ENCODE measurements at places on chromosomes 6 and 20.

DNA sequence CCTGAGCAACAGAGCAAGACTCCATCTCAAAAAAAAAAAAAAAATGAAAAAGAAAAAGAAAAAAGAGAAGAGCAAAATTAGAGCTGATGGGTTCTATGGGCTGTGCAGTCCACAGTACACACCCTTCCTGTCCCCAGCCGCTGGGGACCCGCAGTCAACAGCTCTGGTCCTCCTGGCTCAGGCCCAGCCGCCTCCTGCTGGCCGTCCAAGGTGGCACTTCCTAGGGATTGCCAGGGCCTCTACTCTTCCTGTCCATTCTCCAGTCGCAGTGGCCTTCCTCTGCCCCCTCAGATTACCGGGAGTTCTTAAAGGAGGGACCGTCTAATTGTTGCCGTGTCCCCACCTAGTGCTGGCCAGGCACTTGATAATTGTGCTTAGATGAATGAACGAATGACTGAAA lies 41.7 kb downstream of the TMEM242 start:
- H3K4me3 ChIP-seq, result no peak overlapping the region
- H3K36me3 ChIP-seq, result no peaks in the 10 kb centered on the region
- no peak overlapping the region for H3K27ac ChIP-seq
- DNase-seq, result peak; percentile 65

DNA sequence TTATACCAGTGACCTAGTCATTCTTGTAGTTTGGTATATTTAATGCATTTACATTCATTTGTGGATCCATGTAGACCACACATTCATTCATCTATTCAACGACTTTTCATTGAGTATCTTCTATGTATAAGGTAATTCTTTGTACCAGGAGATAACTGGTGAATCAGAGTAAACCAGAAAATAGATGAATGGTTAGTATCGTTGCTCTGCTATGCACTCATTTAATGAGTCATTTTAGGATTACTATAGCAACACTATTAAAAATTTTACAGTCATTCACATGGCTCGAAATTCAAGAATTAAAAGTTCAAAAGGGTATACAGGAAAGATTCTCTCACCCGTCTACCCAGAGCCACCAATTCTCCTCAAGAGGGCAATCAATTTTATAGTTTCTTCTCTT lies 26.8 kb downstream of the DOK5 start:
- no peaks in the 10 kb centered on the region for H3K4me1 ChIP-seq
- H3K27ac ChIP-seq, result no peak overlapping the region
- no peaks in the 10 kb centered on the region for H3K36me3 ChIP-seq
- no peaks in the 10 kb centered on the region for H3K27me3 ChIP-seq
- DNase-seq, result no peak

- H3K36me3 ChIP-seq, result no peaks in the 10 kb centered on the region
- no peaks in the 10 kb centered on the region for H3K4me1 ChIP-seq
- no peaks in the 10 kb centered on the region for H3K27me3 ChIP-seq
- DNase-seq, result no peak
- no peak overlapping the region for H3K4me3 ChIP-seq
Measured at GRCh38 chr20:3998998-3999397, 16.4 kb downstream of the RNF24 start.

- no peak for DNase-seq
- no peaks in the 10 kb centered on the region for H3K27me3 ChIP-seq
- H3K27ac ChIP-seq, result no peak overlapping the region
- H3K4me1 ChIP-seq, result no peaks in the 10 kb centered on the region
- H3K4me3 ChIP-seq, result no peak overlapping the region
Measured at GRCh38 chr6:134550604-134551003, 232.7 kb upstream of the SGK1 start.

DNA sequence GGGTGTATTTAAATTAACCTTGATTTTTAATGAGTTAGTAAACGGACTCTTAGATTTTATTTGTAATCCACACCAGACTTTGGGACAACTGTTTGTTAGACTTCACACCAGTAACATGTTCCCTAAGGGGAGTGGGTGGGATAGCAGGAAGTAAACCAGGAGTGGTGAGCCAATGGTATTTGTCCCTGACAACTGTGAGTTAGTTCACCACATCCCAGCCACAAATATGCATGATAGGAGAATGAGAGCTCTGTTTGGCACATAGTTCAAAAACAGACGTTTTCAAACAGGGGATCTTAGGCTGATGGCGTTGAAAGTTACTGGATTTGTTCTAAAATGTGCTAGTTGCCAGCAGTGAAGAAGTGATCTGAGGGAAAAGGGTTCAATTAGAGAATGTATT lies 18.7 kb upstream of the COL10A1 start:
- DNase-seq, result no peak
- no peak overlapping the region for H3K4me3 ChIP-seq
- H3K4me1 ChIP-seq, result peaks cover 7% of the 10 kb centered on the region
- no peak overlapping the region for H3K27ac ChIP-seq
- peaks cover 4% of the 10 kb centered on the region for H3K36me3 ChIP-seq
- H3K27me3 ChIP-seq, result no peaks in the 10 kb centered on the region

DNA sequence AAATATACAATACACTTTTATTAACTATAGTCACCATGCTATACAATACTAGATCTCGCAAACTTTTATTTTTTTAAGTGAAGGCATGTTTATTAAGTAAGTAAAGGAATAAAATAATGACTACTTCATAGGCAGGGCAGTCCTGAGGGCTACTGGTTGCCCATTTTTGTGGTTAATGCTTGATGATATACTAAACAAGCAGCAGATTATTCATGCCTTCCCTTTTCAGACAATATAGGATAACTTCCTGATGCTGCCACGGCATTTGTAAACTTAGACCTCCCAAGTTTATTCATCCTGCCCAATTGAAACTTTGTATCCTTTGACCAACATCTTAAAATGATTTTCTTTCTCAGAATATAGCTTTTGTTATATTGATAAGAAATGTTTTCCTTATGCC lies 24.7 kb upstream of the HIVEP1 start:
- no peak for DNase-seq
- H3K27me3 ChIP-seq, result no peaks in the 10 kb centered on the region
- no peak overlapping the region for H3K27ac ChIP-seq
- H3K36me3 ChIP-seq, result no peaks in the 10 kb centered on the region
- H3K4me1 ChIP-seq, result no peaks in the 10 kb centered on the region

GRCh38 chr6:169974663-169975062 lies 223.2 kb downstream of the ERMARD start:
- H3K27me3 ChIP-seq, result no peaks in the 10 kb centered on the region
- no peaks in the 10 kb centered on the region for H3K36me3 ChIP-seq
- DNase-seq, result no peak
- H3K4me3 ChIP-seq, result no peak overlapping the region

- no peak overlapping the region for H3K27ac ChIP-seq
- no peak overlapping the region for H3K4me3 ChIP-seq
- DNase-seq, result no peak
Measured at GRCh38 chr6:36776167-36776566, 63.1 kb downstream of the CPNE5 start.

GRCh38 chr6:162251257-162251656 lies 476.3 kb downstream of the PRKN start:
- no peaks in the 10 kb centered on the region for H3K4me1 ChIP-seq
- H3K27ac ChIP-seq, result no peak overlapping the region
- peak; percentile 10 for DNase-seq
- no peak overlapping the region for H3K4me3 ChIP-seq
- H3K36me3 ChIP-seq, result no peaks in the 10 kb centered on the region
- H3K27me3 ChIP-seq, result no peaks in the 10 kb centered on the region

GRCh38 chr6:31110825-31111582 lies 1.4 kb downstream of the C6orf15 start:
- no peaks in the 10 kb centered on the region for H3K36me3 ChIP-seq
- H3K4me1 ChIP-seq, result peaks cover 22% of the 10 kb centered on the region
- DNase-seq, result no peak
- H3K27ac ChIP-seq, result no peak overlapping the region
- no peak overlapping the region for H3K4me3 ChIP-seq

- peak overlapping the region; percentile 72 for H3K4me3 ChIP-seq
- H3K4me1 ChIP-seq, result peaks cover 52% of the 10 kb centered on the region
- H3K36me3 ChIP-seq, result no peaks in the 10 kb centered on the region
- DNase-seq, result no peak
Measured at GRCh38 chr20:35662551-35662950, 2.1 kb downstream of the CPNE1 start.

DNA sequence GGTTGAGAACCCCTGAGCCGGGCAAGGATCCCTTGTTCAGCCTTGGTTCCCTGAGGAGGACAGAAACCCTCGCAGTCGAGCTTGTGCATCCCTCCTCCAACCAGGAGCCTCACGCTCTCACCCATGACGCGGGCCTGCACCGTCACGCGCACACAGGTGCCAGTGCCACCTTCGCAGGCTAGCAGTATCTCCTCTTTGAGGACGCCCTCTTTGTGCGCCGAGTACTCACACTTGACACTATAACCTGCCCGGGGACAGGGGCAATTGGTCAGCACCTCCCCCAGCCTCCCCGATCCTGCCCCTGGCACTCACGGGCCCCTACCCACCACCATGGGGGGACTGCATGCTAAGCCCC lies 13.3 kb downstream of the ADISSP start:
- peak; percentile 4 for DNase-seq
- H3K4me1 ChIP-seq, result peaks cover 16% of the 10 kb centered on the region
- peak overlapping the region; percentile 42 for H3K27ac ChIP-seq
- peaks cover 16% of the 10 kb centered on the region for H3K36me3 ChIP-seq

GRCh38 chr6:16973051-16973450 lies 128.8 kb upstream of the STMND1 start:
- H3K4me3 ChIP-seq, result no peak overlapping the region
- DNase-seq, result no peak
- no peaks in the 10 kb centered on the region for H3K36me3 ChIP-seq
- H3K27me3 ChIP-seq, result no peaks in the 10 kb centered on the region
- no peak overlapping the region for H3K27ac ChIP-seq
- H3K4me1 ChIP-seq, result no peaks in the 10 kb centered on the region
